NCI-H2227 treated with DMSO at 0.1 percent for 48 hours (cell line): ENCODE measurements at places on chromosomes 4 and X.
A peak's percentile ranks its signal among the peaks of the same experiment; 100 is the strongest.

- no peak for DNase-seq
Measured at GRCh38 chrX:56219700-56220099, 12.5 kb upstream of the KLF8 start.

- DNase-seq, result no peak
Measured at GRCh38 chrX:79366873-79367749, at the start of gene ITM2A. TSS of gene ITM2A (minus strand) at chrX:79367334. CDS start at chrX:79367215, 119 bp downstream.

DNA sequence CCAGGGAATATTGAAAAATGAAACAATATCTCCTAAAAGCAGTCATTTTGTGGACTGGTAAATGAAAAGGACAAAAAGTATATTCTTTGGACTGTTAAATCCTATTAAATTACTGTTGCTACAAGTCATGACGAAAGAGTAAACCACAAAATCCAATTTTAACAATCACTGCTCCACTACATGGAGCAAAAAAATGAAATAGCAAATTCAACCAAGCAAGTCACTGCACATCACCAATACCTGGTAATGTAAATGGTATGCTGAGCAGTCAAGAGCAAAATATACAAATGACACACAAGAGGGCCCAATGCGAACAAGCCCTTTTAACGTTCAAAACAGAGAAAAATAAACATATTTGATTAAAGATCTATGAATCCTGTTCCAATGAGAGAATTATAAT, 126.2 kb downstream of the KLHL13 start:
- no peak for DNase-seq

GRCh38 chrX:72126048-72126415, 5.7 kb downstream of the RTL5 start:
- DNase-seq, result no peak

DNA sequence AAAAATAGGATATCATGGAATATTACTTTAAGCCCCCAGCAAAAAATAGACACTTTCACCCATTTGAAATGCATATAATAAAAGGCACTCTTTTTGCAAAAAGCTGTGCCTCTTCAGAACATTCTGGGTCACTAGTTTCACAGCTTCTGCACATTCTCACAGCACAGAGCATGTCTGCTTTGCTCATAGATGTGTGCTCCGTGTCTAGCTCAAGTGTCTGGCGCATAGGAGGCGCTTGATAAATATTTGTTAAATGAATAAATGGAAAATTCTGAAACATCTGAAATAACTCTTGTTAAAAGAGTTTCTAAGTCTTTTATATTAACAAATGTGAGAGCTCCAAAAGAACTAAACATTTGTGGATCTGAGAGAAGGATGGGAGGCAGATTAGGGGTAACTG, 275.2 kb downstream of the PTTG2 start:
- no peak for DNase-seq

GRCh38 chr4:141307241-141307689, 86.6 kb downstream of the ZNF330 start:
- DNase-seq, result peak; percentile 39

DNA sequence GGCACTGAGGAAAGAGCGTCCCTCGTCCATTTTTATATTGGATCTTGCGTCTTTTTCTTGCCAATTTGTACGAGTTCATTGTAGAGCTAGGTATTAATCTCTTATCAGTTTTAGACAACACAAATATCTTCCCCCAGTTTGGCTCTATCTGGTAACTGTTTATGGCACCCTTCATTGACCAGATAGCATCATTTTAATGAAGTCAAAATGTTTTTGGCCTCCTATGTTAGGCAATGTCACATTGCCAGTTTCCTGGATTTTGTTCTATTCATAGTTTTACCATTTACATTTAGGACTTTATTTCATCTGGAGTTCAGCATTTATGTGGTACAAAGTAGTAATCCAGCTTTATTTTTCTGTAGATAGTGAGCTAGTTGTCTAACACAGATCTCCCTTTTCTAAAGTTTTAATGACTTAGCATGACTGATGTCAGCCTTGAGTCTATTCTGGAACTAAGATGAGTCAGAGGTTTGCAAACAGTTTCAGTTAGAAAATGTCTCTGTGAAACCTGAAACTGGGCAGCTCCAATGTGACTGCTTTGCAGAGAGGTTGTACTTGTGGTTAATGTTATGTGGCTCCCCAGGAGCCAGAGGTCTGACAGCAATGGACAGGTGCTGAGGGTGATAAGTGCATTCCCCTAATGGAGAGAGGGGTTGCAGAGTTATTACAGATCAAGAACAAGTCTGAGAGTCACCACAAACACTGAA, 5.3 kb upstream of the STBD1 start:
- no peak for DNase-seq
